NCI-H1105 (cell line): ENCODE measurements at places on chromosomes 16 and 17.

DNA sequence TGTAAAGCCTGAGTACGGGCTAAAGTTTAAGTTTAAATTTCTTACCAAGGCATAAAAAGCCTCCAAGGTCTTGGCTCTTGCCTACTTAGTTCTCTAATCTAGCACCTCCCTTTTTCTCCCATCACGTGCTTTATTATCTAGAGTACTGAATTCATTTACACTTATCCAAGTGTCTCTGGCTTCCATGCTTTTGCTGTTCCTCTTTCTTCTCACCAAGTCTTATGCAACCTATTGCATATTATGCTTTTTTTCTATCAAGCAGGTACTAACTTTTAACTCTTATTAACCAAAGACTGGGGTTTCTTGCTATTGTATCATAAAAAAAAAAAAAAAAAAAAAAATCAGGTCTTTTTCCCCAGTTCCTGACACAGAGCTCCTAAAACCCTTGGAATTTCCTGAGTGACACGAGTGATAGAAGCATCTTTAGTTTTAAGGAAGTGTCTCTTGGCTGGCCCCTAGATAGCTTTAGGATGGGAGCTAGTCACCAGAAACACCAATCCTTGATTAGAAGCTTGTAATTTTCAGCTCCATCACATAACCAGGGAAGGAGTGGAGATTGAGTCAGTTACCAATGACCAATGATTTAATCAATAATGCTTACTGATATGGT, 44.9 kb downstream of the SSH2 start:
- DNase-seq = no peak

- DNase-seq = no peak
Observed at GRCh38 chr17:61245706-61246135, 153.9 kb upstream of the TBX2 start.

GRCh38 chr17:48100591-48101011, 677 bp downstream of the CBX1 start:
- peak; percentile 67 for DNase-seq

GRCh38 chr16:47374629-47375028, 86.2 kb downstream of the ITFG1 start:
- no peak for DNase-seq

DNA sequence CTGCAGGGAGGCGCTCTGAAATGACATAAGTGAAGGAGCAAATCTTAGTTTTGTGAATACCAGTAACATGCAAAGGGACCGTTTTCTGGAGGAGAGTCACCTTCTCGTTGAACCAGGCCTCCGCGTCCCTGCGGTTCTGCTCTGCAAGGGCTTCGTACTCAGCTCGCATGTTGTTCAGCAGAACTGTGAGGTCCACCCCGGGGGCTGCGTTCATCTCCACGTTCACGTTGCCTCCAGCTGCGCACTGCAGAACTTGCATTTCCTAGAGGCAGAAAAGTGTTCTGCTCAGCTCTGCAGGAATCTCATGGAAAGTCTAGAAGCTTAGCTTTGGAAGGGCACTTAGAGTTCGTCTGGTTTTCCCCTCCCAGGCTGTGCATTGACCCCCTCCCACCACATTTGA, 4.1 kb downstream of the KRT25 start:
- DNase-seq = no peak

DNA sequence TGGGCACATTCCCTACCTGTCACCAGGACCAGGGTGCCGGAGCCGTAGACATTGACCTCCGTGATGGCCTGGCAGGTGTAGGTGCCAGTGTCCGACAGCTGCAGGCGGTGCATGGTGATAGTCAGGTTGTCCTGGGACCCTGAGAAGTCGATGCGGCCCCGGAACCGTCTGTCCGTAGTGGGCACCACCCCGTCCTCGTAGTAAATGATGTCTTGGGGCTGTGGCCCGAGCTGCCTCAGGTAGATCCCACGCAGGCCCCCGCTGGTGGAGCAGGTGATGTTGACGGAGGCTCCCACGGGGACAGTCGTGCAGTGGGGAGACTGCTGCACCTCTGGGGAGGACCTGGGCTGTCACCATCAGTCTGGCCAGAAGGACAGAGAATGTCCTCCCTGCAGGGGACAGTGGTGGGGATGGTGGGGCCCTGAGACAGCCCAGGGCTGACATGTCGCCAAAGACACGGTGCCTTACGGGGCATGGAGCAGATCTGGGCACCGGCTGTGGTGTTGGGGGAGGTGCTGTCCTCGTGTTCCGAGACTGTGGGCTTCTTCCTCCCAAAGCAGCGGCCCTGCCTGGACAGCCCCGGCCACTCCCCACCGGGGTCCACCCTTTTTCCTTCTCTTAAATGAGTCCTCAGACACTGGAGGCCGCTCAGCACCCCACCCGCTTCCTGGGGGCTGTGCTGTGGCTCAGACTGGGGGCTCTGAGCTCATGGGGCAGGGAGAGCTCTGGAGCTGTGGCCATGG, 586 bp downstream of the CD7 start:
- DNase-seq = no peak

DNA sequence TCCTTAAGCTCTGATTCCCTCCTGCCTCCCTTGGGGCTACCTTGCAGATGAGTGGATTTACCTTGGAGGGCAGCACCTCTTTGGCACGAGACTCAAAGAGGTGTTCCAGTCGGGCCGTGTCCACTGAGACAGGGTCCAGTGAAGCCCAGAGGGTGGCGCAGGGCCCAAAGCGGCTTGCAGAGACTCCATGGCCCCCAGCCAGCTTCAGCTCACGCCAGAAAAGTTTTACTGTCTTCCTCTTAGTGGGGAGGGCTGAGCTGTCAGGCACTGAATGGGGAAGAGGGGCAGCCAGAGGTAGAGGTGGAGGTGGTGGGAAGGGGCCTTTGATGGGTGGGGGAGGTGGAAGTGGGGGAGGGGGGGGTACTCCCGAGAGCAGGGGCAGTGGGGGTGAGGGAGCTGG, 6.7 kb downstream of the TMEM208 start:
- no peak for DNase-seq

DNA sequence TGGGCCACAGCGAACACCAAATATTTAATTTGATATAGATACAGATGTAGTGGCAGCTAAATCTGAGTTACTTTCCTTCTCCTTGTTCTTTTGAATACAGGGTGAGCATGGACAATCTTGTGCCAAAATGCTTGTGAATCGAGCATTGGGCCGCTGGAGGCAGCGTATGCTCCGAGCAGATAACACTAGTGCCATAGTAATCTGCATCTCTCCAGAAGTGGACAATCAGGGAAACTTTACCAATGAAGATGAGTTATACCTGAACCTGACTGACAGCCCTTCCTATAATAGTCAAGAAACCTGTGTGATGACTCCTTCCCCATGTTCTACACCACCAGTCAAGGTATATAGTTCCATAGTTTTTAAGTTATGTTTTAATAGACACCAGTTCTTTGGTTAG, 21.2 kb upstream of the BCAS3 start:
- no peak for DNase-seq

GRCh38 chr17:48843187-48843900, 12.5 kb downstream of the CALCOCO2 start:
- no peak for DNase-seq

- DNase-seq = no peak
Observed at GRCh38 chr16:50297301-50298074, 31.1 kb downstream of the ADCY7 start.

GRCh38 chr17:17059301-17059890, 17.1 kb downstream of the MPRIP start:
- DNase-seq = no peak

GRCh38 chr16:89187770-89188392, 12.5 kb downstream of the SLC22A31 start:
- DNase-seq = no peak

- no peak for DNase-seq
Observed at GRCh38 chr16:84761448-84762368, 58.1 kb upstream of the CRISPLD2 start.

- DNase-seq = no peak
Observed at GRCh38 chr16:5642011-5642410, 544.4 kb upstream of the EEF2KMT start.
